ENCODE measurements at places on chromosomes 16 and 17.

DNA sequence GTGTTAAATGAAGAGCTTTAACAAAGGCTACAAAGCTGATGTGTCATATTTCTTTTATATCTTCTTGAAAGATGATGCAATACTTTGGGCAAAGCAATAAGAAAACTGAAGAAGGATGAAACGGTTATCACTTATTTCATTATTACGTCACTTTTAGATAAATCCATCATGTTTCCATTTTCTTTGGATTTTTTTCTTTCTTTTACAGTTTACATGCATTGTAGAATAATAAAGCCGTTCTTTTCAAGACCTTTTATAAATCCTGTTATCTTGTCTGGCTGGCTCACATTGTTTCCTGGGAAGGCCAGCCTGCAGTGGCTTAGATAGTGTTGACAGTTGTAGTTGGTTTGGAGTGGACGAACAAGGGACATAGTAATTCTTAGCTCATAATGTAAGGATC lies 28.9 kb downstream of the TANC2 start:
- no peak overlapping the region for H3K4me3 ChIP-seq
- H3K4me1 ChIP-seq = no peaks in the 10 kb centered on the region
- no peaks in the 10 kb centered on the region for H3K36me3 ChIP-seq
- no peaks in the 10 kb centered on the region for H3K27me3 ChIP-seq

GRCh38 chr16:12255919-12256665 lies 279.6 kb downstream of the SNX29 start:
- peaks cover 12% of the 10 kb centered on the region for H3K4me1 ChIP-seq
- no peak overlapping the region for H3K27ac ChIP-seq
- H3K36me3 ChIP-seq = no peaks in the 10 kb centered on the region
- no peak overlapping the region for H3K4me3 ChIP-seq
- no peak for DNase-seq

GRCh38 chr17:35969558-35970380 lies 11.5 kb downstream of the CCL16 start:
- no peaks in the 10 kb centered on the region for H3K4me1 ChIP-seq
- no peaks in the 10 kb centered on the region for H3K27me3 ChIP-seq
- no peaks in the 10 kb centered on the region for H3K36me3 ChIP-seq
- DNase-seq = peak; percentile 86

GRCh38 chr16:30131869-30132475 lies 9.0 kb upstream of the MAPK3 start:
- no peaks in the 10 kb centered on the region for H3K4me1 ChIP-seq
- no peak overlapping the region for H3K4me3 ChIP-seq
- no peak overlapping the region for H3K27ac ChIP-seq
- DNase-seq = no peak
- H3K36me3 ChIP-seq = no peaks in the 10 kb centered on the region

DNA sequence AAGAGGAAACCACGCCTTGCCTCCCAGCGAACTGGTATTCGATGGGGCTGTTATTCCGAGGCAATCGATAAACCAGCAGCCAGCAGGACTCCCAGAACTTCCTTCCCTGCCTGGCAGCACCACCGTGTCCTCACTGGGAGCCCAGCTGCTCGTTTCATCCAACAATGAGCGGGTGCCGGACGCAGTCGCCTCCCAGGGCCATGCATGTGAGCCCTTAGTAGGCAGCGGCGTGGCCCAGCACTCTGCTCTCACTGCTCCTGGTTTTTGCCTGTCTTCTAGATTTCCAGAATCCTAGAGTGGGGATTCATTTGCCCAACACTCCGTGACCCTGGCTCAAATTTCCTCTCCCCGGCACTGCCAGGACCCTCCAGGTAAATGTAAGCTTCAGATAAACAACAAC lies 29.1 kb upstream of the RASD1 start:
- no peak overlapping the region for H3K27ac ChIP-seq
- DNase-seq = no peak
- H3K36me3 ChIP-seq = no peaks in the 10 kb centered on the region
- no peaks in the 10 kb centered on the region for H3K27me3 ChIP-seq
- H3K4me1 ChIP-seq = peaks cover 3% of the 10 kb centered on the region
- no peak overlapping the region for H3K4me3 ChIP-seq

- peaks cover 13% of the 10 kb centered on the region for H3K36me3 ChIP-seq
- DNase-seq = no peak
- H3K27ac ChIP-seq = no peak overlapping the region
- peaks cover 6% of the 10 kb centered on the region for H3K4me1 ChIP-seq
- peak overlapping the region; percentile 99 for H3K4me3 ChIP-seq
Measured at GRCh38 chr16:56424404-56424764, 961 bp downstream of the AMFR start.

- H3K27ac ChIP-seq = no peak overlapping the region
- no peak for DNase-seq
- H3K4me1 ChIP-seq = no peaks in the 10 kb centered on the region
- H3K4me3 ChIP-seq = no peak overlapping the region
- no peaks in the 10 kb centered on the region for H3K27me3 ChIP-seq
Measured at GRCh38 chr17:39082482-39082881, 69.0 kb downstream of the PLXDC1 start.
